ENCODE measurements at places on chromosomes 13 and 19.

DNA sequence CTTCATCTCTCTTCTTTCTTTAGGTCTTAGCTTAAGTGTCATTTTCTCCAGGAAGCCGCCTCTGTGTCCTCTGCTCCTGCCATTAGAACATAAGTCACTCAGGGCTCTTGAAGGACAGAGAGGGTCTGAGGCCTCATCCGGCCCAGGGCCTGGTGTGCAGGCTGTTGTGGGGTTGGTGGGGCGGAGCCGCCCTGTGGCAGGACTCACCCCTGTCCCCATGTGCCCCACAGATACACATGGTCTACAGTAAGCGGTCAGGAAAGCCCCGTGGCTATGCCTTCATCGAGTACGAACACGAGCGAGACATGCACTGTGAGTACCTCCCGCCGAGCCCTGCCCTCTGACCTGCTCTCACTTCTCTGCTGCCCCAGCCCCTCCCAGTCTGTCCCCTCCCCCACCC lies 13.0 kb upstream of the LIN7B start:
- no peak for DNase-seq

GRCh38 chr19:50897191-50897607 lies 14.0 kb downstream of the KLK4 start:
- no peak for DNase-seq

- no peak for DNase-seq
Measured at GRCh38 chr13:102039264-102039663, 362.6 kb downstream of the FGF14 start.

- DNase-seq: no peak
Measured at GRCh38 chr13:47813718-47814117, 187.4 kb downstream of the SUCLA2 start.

DNA sequence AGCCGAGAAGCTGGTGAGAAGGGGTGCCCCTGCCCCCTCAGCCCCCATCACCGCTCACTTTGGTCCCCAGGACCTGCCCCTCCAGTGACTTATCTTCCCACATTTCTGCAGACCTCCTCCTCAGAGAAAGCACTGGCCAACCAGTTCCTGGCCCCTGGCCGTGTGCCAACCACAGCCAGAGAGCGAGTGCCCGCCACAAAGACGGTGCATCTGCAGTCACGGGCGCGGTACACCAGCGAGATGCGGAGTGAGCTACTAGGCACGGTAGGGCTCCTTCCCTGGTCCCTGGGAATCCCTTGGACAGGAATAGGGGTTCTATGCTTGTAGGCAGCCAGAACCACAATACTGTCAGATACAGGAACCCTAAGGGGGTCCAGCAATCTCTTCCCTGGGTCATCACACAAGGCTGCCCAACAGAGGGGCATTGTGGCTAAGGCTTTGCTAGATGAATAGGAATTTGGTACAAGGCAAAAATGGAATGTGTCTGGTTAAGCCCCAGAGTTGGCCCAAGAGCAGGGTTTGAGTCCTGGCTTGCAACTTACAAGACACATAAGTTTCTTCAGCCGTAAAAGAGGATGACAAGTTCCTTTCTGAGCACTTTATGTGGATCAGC lies 1.0 kb downstream of the USE1 start:
- DNase-seq: no peak

GRCh38 chr13:100680131-100680530 lies 5.5 kb upstream of the TMTC4 start:
- DNase-seq: no peak

GRCh38 chr13:44278166-44278565 lies 95.5 kb upstream of the SERP2 start:
- no peak for DNase-seq

DNA sequence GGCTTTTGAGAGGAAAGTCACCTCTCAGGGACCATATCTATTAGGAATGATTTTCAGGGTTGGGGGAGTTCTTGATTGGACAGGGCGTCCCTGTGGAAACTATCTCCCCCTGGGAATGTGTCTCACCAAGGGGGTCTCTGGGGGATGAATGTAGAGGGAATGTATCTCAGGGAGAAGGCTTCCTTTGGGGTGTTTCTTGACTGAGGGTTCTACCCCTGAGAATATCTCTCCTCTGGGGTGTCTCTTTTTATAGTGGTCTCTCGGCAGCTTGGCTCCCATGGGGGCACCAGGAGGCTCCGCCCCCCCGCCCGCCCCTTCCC lies 1.0 kb downstream of the RTBDN start:
- DNase-seq: no peak

DNA sequence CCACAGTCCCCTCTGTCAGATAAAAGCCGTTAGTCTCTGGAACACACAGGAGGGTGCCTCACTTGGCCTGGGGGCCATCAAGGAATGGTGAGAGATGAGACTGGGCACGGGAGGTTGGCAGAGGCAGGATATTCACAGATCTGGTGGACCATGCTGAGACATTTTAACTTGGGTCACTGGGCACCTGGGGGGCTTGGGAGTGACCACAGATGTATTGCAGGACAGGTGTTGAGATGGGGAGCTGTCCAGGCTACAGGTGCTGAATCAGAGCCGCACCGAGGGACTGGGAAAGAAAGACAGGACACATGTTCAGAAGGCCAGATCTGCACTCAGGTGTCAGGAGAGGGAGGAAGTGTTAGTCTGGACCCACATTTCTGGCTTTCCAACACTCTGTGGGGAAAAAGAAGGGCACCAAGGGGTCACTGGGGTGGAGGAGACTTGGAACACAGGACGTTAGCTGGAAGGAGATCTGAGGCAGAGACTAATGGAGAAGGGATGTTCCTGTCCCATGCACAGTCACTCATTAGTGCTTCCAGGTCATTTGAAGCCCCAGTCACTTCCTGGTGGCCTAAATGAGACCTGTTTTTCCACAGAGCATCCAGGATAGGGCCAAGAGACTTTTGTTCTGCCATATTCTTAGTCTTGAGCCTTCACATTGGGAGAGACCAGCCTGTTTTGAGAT lies 56.1 kb downstream of the CHST8 start:
- no peak for DNase-seq

GRCh38 chr13:32761472-32761871 lies 175.2 kb downstream of the PDS5B start:
- no peak for DNase-seq

- no peak for DNase-seq
Measured at GRCh38 chr13:28531077-28531844, 36.3 kb upstream of the FLT1 start.

GRCh38 chr13:52933547-52934210 lies 85.2 kb upstream of the PCDH8 start:
- DNase-seq: no peak

DNA sequence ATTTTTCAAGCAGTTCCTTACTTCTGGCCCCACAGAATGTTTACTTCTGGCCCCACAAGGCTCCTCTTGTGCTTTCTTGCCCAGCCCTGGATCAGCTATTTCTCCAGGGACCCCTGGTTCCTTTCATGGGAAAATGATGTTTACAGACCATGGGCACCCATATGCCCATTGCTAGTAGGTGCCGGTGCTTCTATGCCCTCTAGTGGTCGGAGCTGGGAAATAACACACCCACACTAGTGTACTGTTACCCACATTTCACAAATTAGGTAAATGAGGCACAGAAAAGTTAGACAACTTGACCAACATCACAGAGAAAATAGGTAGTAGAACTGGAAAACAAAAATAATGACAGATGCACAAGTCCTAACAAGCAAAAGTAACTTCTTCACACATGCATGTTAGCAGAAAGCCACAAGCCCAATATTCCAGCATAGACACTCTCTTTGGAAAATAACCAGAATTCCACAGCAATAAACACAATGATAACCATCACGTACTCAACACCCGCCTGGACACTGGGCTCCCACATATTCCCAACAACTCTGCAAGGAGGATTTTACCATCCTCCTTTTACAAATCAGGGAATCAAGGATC lies 1.3 kb upstream of the CEACAM6 start:
- DNase-seq: no peak

- DNase-seq: peak; percentile 37
Measured at GRCh38 chr13:97018029-97018819, 23.9 kb upstream of the OXGR1 start.

GRCh38 chr13:100630555-100630954 lies 42.0 kb upstream of the GGACT start:
- no peak for DNase-seq

DNA sequence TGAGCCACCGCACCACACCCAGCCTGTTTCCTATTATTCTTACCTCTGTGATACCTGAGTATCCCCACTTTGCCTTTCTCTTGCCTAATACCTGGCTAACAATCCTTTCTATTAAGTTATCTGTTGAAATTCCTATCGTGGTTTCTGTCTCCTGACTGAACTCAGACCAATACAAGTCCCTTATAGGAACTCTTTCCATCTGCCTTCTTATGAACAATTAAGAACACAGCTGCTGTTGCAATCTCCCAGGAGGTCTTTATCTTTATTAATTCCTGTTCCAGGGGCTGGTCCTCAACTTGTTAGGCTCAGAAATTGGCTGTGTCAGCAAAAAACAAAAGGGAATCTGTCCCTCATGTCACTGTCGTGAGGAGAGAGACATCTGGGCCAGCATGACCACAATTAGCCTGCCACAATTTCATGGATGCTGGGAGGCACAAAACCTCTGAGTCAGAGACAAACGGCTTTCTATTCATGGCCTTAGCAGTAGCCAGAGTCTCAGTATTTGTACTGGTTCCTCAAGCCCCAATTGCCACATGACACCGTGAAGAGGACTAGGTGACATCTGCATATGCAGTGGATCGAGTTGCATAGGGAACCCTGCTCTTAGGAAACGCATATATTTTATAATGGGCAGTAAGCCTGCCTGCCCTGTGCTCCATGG lies 58.2 kb downstream of the NUFIP1 start:
- no peak for DNase-seq

DNA sequence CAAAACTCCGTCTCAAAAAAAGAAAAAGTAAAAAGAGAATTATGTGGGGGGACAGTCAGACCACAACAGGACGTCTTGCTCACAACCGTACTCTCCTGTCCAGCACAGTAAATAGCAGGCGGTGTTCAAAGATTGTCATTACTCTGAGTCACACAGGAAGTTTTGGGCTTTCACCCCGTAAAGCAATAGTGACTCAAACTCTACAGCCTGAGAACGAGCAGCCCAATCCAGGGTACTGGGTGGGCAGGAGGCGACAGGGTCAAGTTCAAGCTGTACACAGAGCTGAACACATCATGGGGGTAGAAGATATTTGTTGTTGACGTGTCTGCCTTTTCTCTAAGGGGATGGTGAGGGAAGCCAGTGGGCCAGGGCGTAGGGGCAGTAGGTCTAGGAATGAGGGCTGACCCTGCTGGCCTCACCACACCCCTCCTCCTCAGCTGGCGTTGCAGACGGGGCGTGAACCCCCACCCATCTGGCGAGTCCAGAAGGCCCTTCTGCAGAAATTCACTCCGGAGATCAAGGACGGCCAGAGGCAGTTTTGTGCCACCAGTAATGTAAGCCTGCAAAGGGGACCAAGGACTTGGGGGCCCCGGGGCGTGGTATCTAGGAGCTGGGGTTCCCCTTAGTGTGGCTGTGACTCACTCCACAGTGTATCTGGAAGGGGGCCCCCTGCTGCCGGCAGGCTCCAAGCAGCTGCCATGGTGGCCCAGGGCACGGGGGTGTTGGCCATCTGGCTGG lies 23.3 kb downstream of the PRR12 start:
- DNase-seq: no peak

DNA sequence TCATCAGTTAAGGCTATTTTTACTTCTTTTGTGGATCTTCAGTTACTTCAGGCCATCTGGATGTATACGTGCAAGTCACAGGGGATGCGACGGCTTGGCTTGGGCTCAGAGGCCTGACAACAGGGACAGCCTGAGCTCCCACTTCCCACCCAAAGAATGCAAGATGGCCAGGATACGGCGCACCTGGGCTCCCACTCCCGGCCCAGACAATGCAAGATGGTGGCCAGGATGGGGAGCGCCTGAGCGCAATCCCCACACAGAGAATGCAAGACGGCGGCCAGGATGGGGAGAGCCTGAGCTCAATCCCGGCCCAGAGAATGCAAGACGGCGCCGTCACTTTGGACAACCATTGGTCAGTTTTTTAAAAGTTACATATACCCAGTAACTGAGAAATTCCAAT lies 25.3 kb upstream of the MIER2 start:
- DNase-seq: no peak

- no peak for DNase-seq
Measured at GRCh38 chr19:12797141-12797587, 4.4 kb downstream of the PRDX2 start.

GRCh38 chr13:92830821-92831220 lies 395.8 kb upstream of the GPC6 start:
- DNase-seq: no peak

DNA sequence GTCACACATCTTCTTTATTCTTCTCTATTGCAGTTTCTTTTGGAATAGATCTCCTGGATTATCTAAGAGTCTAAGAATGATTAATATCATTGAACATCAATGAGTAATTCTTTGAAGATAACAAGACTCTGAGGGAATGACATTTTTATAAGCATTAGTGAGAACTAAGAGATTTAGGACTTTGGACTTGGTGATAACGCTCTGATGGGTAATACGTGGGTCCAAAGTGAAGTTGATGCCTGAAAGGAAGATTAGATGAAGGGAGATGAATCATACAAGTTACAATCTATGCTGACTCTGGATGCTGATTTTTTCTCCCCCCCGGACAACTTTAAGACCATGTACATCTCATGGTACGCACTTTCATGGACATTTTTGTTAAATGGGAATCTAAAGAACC lies 364.5 kb downstream of the GPC5 start:
- DNase-seq: no peak

DNA sequence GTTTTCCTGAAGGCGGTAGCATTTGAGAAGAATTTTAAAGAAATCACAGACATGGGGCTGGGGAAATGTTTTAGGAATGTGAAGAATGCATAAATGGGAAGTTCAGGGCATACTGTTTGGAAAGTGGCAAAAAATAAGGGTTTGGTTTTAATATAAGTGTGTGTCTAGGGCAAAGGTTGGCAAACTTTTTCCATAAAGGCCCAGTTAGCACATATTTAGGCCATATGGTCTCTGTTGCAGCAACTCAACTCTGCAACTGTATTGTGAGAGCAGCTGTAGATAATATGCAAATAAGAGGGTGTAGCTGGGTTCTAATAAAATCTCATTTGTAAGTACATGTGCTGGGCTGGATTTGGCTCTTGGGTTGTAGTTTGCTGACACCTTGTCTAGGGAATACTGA lies 521.9 kb downstream of the DIAPH3 start:
- peak; percentile 4 for DNase-seq

DNA sequence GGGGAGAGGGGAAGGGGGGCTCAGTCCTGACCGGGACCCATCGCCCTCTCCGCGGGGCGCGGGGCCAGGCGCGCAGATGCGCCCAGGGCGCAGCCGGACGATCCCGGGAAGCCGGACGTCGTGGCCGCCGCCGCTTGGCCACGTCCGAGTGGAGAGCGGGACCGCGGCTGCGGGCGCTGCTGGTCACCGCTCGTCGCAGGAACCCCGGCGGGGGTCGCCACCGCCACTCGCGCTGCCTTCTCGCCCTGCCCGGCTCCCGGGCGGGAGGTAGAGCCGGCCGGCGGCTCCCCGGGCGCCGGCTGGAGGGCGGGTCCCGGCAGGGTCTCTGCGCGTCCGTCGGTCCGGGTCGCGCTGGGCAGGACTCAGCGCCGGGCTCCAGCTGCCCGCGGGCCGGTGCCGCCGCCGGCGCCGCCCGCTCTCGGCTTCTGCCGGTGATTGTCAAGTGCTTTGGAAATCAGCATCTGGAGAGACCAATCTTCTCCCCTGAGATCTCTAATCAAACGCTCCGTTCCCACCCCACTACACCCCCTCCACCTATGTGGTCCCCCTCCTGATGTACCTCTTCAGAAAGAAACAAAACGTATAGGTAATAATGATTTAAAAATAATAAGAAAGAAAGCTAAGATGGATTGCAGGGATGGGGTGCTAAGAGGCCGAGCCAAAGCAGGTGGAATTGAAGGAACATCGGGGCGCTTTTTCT lies 464.4 kb downstream of the ITGBL1 start:
- no peak for DNase-seq

GRCh38 chr19:55257461-55258420 lies 1.1 kb downstream of the PPP6R1 start:
- no peak for DNase-seq

All from fibroblast of skin of left quadriceps (primary cell).